Upper lobe of right lung (tissue), 1 donor: ENCODE measurements at places on chromosomes 11 and 22.

- DNase-seq, result peak; percentile 62
- no peak overlapping the region for H3K4me3 ChIP-seq
- H3K4me1 ChIP-seq, result peaks cover 25% of the 10 kb centered on the region
Observed at GRCh38 chr11:3126901-3127691, 38.0 kb downstream of the OSBPL5 start.

DNA sequence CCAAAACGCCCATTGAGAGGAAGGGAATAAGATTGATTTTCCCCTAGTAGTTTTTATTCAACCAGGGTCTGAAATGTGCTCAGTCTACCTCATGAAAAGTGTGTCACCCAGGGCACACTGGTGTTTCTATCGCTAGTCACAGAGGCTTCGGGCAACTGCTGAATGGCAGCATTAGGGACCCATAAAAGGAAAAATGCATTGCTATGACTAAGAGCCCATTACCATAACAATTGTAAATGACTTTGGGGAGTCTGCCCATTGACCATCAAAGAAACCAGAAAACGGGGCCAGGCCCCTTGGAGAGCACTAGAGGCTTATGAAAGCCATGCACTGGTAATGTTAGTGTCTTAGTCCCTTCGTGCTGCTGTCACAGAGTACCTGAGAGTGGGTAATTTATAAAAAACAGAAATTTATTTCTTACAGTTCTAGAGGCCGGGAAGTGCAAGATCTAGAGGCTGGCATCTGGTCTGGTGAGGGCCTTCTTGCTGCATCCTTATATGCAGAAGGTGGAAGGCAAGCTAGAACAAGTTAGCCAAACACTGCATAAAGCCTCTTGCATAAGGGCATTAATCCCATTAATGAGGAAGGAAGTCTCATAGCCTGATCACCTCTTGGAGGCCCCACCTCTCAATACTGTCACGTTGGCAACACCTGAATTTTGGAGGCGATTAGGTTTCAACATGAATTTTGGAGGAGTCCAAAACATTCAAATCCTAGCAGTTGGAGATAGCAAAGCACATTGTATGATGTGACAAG is 306.7 kb downstream of the ST3GAL4 start:
- no peak for DNase-seq
- H3K27ac ChIP-seq, result no peak overlapping the region
- H3K4me3 ChIP-seq, result no peak overlapping the region
- no peaks in the 10 kb centered on the region for H3K36me3 ChIP-seq
- no peaks in the 10 kb centered on the region for H3K27me3 ChIP-seq

DNA sequence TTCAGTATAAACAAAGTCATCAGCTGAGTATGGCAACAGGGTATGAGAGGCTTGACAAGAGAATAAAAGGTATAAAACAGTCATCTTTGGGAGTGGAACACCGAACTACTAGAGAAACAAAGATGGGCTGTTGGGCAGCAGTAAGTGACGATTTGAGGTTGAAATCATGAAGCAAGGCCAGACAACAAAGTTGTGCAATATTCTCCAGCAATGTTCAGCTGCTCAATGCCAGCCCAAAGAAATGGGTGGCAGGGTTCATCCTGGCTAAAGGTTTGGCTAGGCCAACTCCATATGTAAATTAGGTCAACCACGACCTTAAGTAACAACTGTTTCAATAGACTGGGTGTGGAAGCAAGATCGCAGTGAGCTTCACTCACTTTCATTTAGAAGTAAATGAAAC is 6.2 kb downstream of the APIP start:
- no peaks in the 10 kb centered on the region for H3K27me3 ChIP-seq
- no peaks in the 10 kb centered on the region for H3K36me3 ChIP-seq
- H3K27ac ChIP-seq, result no peak overlapping the region
- peaks cover 9% of the 10 kb centered on the region for H3K4me1 ChIP-seq
- no peak overlapping the region for H3K4me3 ChIP-seq

DNA sequence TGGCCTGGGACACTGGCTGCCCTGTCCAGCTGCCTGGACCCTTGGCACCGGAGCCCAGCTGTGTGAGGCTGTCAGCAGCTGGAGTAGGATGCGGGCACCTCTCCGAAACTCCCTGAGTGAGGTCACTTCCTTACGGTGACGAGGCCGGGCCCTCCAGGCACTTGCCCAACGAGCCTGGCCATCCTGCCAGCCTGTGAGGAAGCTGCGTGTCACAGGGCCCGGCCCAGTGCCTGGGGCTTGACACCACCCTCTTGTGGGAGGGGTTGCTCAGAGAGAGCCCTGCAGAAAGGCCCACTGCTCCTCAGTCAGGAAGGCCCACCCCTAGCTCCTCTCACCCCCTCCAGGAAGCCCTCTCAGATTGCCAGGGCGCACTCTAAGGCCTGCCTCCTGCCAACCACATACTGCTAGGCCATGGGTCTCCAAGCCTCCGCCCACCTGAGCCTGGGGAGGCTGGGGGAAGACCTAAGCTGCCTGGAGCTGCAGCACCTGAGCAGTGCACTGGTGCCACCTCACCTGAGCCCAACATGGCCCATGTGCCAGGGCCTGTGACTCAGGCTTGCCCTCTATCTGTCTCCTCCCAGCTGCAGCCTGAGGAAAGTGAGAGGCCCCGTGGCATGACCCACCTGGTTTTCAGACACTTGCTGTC is 4.3 kb upstream of the PHLDA2 start:
- no peaks in the 10 kb centered on the region for H3K36me3 ChIP-seq
- peaks cover 10% of the 10 kb centered on the region for H3K4me1 ChIP-seq
- peak; percentile 94 for DNase-seq
- H3K27ac ChIP-seq, result no peak overlapping the region
- H3K27me3 ChIP-seq, result peaks cover 1% of the 10 kb centered on the region

DNA sequence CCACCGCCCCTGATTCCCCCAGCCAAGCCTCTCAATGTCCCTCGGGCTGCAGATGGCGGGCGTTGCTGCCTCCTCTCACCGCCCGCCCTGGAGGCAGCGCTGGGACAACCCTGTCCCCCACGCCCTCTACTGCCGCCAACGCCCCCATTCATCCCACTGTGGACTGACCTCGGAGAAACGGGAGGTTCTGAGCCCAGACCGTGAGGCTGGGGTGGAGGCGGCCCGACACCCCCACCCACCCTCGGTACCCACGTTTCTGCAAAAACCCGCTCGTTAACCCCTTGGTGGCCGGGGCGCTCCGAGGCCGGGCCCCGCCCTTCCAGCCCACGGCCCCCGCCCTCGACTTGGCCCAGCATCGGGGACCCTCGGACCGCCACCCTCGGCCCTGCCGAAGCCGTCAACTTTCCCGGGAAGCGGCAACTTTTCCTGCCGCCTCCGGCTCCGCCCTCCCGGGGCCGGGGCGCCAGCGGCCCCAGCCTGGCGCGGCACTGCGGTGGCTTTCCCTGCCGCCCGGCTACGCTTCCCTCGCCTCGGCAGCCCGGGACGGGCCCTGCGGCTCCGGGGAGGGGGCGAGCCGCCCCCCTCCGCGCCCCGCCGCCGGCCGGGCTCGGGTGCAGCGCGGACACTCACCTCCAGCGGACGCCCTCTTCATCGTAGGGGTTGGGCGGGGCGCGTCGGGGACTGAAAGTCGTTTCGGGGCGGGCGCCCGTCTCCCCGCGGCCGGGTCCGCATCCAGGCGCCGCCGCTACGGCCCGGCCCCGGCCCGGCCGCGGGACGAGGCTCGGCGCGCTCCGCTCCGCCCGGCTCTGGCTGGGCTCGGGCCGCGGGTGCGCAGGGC is 458 bp downstream of the RTN4R start:
- H3K4me1 ChIP-seq, result peaks cover 5% of the 10 kb centered on the region
- H3K27me3 ChIP-seq, result no peaks in the 10 kb centered on the region
- H3K36me3 ChIP-seq, result no peaks in the 10 kb centered on the region
- H3K27ac ChIP-seq, result no peak overlapping the region
- peak; percentile 82 for DNase-seq

DNA sequence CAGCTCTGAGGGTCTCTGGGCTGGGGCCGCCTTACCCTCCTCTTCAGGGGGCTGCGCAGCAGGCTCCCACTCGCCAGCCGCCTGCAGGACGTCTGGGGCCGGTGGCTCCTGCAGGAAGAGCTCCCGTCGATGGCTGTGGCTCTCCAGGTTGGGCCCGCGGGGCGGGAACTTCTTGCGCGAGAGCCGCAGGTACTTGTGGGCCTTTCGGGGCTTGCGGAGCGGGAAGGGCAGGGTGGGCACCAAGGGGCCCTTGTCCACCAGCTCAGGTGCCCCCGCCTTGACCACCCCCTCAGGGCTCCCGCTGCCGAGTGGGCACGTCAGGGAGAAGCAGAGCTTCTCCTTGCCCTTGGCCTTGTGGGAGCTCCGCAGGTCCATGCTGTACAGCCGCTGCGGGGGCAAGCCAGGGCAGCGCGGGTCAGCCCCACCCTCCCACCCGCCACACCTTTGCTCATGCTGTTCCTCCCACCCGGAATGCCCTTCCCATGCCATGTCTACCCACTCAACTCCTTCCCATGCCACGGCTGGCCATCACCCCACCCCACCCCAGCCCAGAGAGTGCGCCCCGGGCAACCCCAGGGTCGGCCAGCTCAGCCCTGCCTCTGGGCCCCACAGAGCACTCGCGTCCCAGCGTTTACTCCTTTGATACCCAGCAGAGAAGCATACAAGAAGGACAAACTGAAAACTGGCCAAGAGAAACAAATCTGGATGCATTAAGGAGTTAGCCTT is 18.0 kb downstream of the CBX7 start:
- H3K27me3 ChIP-seq, result no peaks in the 10 kb centered on the region
- no peak overlapping the region for H3K4me3 ChIP-seq
- peaks cover 25% of the 10 kb centered on the region for H3K36me3 ChIP-seq
- peaks cover 10% of the 10 kb centered on the region for H3K4me1 ChIP-seq
- no peak for DNase-seq

GRCh38 chr11:46984987-46985386 is 48.4 kb downstream of the CSTPP1 start:
- no peak for DNase-seq
- no peak overlapping the region for H3K27ac ChIP-seq
- H3K27me3 ChIP-seq, result no peaks in the 10 kb centered on the region
- H3K36me3 ChIP-seq, result no peaks in the 10 kb centered on the region
- H3K4me1 ChIP-seq, result no peaks in the 10 kb centered on the region

- H3K36me3 ChIP-seq, result no peaks in the 10 kb centered on the region
- peak overlapping the region; percentile 29 for H3K4me3 ChIP-seq
- peaks cover 5% of the 10 kb centered on the region for H3K27me3 ChIP-seq
- H3K27ac ChIP-seq, result peak overlapping the region; percentile 60
Observed at GRCh38 chr22:44550711-44551491, 52.9 kb upstream of the RTL6 start.

DNA sequence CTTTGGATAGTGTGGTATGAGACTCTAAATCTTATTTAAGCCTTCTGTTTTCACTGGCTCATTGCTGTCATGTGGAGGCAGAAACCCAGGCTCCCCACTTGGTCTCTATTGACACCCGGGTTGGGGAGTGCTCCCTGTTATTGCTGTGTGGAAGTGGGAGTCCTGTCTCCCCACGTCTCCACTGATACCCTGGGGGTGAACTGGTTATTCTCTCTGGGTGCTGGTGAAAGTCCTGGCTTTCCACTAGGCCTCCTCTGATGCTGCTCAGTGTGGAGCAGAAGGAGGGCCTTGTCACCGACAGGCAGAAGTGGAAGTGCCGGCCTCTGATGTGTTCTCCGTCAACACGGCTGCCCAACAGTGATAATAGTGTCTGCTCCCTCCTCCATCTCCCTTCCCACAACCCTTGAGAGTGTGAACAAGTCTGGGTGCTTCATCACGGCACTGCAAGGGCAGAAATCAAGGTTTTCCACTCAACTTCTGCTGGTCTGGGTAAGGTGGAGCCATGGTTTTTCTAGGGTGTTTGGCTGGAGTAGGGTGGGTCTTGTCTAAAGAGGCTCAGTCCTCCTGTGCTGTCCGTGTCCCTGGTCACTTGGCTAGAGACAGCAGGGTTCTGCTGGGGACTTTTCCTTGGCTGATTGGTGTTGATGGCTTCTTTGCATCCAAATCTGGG is 240.7 kb upstream of the B3GAT1 start:
- DNase-seq, result no peak
- H3K4me3 ChIP-seq, result no peak overlapping the region
- H3K36me3 ChIP-seq, result no peaks in the 10 kb centered on the region
- H3K27me3 ChIP-seq, result peaks cover 11% of the 10 kb centered on the region

GRCh38 chr11:14974515-14975251 is 2.5 kb upstream of the CALCA start:
- H3K4me3 ChIP-seq, result peak overlapping the region; percentile 11
- H3K27ac ChIP-seq, result no peak overlapping the region
- H3K27me3 ChIP-seq, result peaks cover 83% of the 10 kb centered on the region
- no peaks in the 10 kb centered on the region for H3K36me3 ChIP-seq
- peak; percentile 68 for DNase-seq
- H3K4me1 ChIP-seq, result peaks cover 31% of the 10 kb centered on the region

DNA sequence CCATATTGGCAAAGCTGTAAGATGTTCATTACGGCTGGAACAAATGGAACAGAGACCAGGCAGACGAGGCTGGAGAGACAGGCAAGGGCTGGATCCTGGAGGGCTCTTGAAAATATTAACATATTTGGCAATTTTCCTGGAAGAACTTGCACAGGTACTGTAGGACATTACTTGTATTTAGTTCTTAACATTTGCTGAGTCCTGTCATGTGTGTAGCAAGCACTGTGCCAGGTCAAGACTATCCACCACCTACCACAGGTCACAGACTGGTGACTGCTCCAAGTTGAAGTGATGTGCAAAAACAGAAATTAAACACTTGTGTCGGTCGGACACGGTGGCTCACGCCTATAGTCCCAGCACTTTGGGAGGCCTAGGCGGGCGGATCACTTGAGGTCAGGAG is 58.7 kb upstream of the TNRC6B start:
- H3K4me3 ChIP-seq, result no peak overlapping the region
- H3K27ac ChIP-seq, result no peak overlapping the region
- H3K4me1 ChIP-seq, result peaks cover 9% of the 10 kb centered on the region
- H3K27me3 ChIP-seq, result no peaks in the 10 kb centered on the region
- no peaks in the 10 kb centered on the region for H3K36me3 ChIP-seq

DNA sequence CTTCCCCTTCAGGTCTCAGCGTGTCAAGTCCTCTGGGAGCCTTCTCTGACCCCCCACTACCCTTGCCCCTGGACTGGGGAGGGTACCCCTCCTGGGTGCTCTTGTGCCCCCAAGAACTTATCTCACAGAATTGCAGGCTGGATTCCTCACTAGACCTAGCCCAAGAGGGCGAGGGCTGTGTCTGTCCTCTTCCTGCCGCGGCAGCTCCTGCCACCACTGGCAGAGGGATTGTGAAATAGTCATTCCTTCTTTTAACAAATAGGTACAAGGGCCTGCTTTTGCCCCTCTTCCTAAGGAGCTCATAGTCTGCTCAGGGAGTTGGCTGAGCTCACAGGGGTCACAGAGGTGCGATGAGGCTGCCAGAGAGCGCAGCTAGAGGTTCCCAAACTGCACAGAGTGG is 5.5 kb downstream of the RAB36 start:
- H3K27ac ChIP-seq, result no peak overlapping the region
- no peaks in the 10 kb centered on the region for H3K36me3 ChIP-seq
- H3K27me3 ChIP-seq, result no peaks in the 10 kb centered on the region
- H3K4me3 ChIP-seq, result no peak overlapping the region
- peaks cover 24% of the 10 kb centered on the region for H3K4me1 ChIP-seq
- DNase-seq, result no peak
